M059J (cell line): ENCODE measurements at places on chromosomes 6 and 20.

- DNase-seq, result no peak
Measured at GRCh38 chr20:49909499-49910339, 5.6 kb downstream of the SPATA2 start.

DNA sequence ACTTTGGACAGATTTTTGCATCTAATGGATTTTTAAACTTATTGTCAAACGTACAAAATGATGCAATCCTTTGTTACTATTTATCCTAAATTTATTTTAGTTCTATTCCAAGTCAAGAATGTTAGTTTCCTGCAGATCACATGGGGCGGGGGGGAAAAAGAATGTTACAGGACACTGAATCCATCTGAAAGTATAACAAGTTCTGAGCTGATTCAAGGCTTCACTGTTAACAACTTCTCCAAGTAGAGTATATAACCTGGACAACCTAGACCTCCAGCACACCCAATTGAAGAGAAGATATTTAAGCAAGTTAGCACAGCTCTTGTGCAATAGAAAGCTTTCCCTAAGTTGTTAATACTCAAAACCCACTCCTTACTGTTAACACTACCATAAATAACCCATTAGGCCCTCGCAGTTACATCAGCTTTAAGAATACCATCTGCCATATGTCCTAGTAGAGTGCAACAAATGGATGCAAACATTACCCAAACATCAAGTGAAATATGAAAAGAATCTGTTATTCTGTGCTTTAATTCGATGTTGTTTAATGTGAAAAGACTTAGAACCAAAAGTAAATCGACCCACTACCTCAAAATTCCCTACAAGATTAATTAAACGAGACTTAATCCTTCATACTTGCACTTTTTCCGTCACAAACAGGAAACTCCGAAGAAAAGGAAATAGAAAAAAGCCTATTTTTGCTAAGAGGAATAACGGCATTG is 1.3 kb downstream of the SEC63 start:
- peak; percentile 38 for DNase-seq

DNA sequence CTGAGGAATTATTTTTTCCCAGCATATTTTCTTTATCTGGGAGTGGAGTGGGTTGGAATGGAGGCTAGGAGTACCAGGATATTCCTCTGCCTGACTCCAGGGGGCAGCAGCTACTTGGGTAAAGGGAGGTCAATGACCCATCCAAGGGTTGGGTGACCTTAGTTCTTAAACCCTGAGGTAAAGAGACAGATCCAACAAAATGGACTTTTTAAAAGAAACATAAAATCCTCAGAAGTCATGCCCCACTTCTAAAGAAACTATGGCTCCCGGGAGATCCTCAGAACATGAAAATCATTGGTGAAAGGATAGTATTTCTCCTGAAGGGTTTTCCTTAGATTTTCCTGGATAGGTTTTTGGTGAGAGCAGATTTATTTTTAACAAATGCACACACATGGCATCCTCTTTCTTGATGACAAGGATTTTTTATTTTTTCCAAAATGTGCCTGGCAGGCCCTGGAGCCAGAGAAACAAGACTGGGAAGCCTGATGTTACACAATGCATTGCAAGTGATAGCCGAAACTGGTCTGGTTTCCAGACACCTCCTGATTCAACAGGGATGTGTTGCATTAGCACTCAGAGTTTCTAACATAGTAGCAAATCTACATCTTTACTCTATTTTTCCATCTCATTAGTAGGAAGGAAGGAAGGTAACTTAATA is 240.9 kb upstream of the BTBD3 start:
- DNase-seq, result peak; percentile 67

GRCh38 chr6:108727966-108728730 is 120.1 kb upstream of the ARMC2 start:
- no peak for DNase-seq
